Stimulated activated CD4-positive, alpha-beta T cell treated with anti-CD3 and anti-CD28 coated beads, Interleukin-2, amount 100 ng/mL, for 4 hours (primary cell): ENCODE measurements at places on chromosomes 11 and 22.

- DNase-seq: peak; percentile 90
Observed at GRCh38 chr11:118401151-118401879, at the start of gene ATP5MG. ATP5MG (plus strand) TSS chr11:118401606; CDS start chr11:118401666, 60 bp downstream.

DNA sequence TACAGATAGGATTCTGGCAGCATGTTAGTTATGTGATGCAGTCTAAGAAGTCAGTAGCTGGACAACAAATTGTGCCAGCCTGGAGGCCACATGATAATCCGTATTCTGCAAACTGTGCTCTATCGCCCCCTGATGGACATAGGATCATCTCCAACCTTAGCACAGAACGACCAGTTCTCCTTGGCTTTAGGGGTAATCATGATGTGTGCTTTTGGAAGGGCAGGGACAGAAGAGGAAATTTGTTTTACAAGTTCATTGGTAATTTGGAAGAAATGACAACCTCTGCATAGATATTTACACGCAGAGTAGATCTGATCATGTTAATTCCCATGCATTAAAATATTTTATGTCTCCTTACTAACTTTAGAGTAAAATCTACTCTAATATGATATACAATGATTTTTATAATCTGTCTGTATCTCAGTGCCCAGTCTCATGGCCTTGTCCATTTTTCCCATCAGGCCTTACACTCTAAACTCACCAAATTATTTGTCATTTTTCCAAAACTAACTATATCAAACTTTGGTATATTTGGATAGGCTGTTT is 12.1 kb downstream of the OR10D3 start:
- DNase-seq: peak; percentile 8

DNA sequence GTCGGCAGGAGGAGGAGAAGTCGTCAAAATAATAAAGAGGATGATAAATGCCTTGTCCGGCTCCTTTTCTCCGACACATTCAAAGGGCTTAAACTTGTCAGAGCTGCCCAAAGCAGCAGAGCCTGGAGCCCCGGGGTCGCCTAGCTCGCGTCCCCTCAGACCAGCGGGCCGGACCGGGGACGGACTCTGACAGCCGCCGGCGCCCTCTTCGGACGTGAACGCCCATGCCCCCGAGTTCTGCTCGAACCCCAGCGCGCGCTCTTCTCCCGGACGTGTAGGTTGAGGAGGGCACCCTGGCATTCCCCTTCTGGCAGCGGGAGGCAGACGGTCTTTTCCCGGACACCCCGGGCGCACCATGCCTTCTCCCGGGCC is 999 bp downstream of the FGF3 start:
- DNase-seq: no peak

- DNase-seq: no peak
Observed at GRCh38 chr22:35842954-35843353, 125.3 kb downstream of the APOL5 start.

- no peak for DNase-seq
Observed at GRCh38 chr22:29386708-29387107, 1.7 kb downstream of the AP1B1 start.

- DNase-seq: peak; percentile 6
Observed at GRCh38 chr22:32482708-32483107, 8.1 kb downstream of the FBXO7 start.

GRCh38 chr11:95147364-95147905 is 57.8 kb downstream of the ENDOD1 start:
- no peak for DNase-seq

DNA sequence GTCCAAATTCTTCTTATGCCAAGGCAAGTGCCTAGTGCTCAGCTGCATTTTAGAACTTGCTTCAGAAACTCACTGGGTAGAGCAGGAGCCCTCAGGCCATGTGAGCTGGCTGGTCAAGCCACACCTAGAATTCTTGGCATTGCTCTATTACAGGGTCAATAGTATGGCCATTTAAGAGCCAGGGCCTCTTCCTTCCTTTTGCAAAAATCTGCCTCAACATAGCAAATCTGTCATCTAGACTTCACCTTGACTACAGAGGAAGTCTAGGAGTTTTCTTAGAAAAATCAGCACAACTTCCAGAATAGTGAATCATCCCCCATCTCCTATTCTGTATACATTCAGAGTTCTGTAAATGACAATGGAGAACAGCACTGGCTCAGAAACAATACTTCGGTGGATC is 112.0 kb upstream of the TTC12 start:
- DNase-seq: no peak

DNA sequence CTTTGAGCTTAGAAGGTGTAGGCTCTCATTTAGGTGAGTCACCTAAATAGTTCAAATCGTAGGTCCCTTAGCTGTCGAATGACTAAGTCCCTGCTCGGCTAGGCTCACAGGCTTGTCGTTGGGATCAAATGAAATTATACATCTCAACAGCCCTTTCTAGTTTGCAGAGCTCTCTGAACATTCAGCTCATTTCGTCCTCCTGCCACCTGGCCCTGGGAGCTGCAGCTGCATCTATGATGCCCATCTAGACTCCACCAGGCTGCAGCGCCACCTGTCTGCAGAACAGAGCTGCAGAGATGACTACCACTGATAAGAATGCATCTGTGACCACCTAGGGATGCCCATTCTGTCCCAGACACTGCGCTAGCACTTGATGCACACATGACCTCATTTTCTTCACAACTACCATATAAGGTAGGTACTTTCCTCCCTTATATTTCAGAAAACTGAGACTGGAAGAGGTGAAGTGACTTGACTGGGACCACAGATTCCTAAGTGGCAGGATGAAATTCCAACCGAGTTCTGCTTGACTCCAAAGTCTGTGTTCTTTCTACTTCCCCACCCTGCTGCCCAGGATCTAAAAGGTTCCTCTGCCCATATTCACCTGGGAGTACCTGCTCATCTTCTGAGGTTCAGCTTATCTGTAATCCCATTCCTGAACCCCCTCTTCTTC is 141.1 kb upstream of the NARS2 start:
- no peak for DNase-seq

DNA sequence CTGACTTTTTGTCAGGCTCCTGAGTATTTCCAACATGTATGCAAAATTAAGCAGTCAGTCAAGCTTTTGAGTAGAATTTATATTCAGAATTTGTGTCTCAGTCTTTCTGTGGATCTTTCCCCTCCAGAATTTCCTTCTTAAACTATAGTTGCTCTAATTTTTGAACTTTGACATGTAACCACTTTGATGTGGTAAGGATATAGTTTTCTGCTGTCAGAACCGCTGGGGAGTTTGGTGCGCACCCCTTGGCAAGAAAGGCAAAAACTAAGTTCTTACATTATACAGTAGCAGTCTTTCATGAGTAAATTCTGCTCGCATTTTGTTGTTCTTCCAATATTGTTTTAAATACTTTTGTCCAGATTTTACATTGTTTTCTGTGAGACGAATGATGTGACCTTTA is 105.9 kb downstream of the TMEM135 start:
- DNase-seq: no peak

DNA sequence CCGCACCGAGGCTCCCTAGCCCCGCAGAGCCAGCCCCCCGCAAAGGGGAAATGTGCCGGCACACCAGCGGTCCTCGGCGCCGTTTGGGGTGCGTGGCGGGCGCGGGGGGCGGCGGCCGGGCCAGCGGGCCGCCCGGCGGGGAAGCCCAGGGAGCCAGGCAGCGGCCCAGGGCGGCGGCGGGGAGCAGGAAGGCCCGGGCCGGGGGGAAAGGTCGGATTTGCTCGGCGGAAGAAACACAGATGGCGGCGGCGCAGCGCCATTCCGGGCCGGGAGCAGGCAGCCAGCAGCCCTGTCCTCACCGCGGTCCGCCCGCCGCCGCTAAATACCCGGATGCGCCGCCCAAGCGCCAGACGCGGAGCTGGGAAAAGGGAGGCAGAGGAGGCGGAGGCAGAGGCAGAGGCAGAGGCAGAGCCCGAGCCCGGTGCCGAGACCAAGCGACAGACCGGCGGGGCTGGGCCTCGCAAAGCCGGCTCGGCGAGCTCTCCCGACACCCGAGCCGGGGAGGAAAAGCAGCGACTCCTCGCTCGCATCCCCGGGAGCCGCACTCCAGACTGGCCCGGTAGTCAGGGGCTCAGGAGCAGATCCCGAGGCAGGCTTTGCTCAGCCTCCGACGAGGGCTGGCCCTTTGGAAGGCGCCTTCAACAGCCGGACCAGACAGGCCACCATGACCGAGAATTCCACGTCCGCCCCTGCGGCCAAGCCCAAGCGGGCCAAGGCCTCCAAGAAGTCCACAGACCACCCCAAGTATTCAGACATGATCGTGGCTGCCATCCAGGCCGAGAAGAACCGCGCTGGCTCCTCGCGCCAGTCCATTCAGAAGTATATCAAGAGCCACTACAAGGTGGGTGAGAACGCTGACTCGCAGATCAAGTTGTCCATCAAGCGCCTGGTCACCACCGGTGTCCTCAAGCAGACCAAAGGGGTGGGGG is 2.6 kb upstream of the GCAT start:
- DNase-seq: peak; percentile 52

GRCh38 chr11:62463121-62463542 is 44.3 kb downstream of the SCGB1A1 start:
- DNase-seq: no peak

- DNase-seq: peak; percentile 38
Observed at GRCh38 chr22:35352214-35353111, 28.4 kb upstream of the HMOX1 start.

DNA sequence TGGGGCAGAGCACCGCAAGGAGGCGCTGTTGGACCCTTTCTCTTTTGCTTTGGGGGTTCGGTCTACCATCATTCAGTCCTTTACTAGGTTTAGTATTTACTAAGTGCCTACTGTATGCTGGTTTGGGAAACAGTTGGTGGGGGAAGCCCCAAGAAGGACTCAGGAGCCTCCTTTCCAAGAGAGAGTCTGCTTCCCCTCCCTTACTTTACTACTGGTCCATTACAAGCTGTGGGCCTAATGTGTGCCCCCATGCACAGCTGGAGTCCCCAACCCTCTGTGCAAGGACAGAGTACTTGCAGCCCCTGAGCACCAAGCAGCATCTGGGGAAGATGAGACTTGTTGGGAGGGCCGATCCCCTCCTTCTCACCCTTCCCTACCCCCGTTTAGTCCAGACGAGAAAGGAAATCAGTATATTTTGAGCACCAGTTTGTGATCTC is 876 bp upstream of the UBE2L6 start:
- DNase-seq: peak; percentile 83

- DNase-seq: no peak
Observed at GRCh38 chr11:60910281-60910687, 3.7 kb upstream of the TMEM109 start.

DNA sequence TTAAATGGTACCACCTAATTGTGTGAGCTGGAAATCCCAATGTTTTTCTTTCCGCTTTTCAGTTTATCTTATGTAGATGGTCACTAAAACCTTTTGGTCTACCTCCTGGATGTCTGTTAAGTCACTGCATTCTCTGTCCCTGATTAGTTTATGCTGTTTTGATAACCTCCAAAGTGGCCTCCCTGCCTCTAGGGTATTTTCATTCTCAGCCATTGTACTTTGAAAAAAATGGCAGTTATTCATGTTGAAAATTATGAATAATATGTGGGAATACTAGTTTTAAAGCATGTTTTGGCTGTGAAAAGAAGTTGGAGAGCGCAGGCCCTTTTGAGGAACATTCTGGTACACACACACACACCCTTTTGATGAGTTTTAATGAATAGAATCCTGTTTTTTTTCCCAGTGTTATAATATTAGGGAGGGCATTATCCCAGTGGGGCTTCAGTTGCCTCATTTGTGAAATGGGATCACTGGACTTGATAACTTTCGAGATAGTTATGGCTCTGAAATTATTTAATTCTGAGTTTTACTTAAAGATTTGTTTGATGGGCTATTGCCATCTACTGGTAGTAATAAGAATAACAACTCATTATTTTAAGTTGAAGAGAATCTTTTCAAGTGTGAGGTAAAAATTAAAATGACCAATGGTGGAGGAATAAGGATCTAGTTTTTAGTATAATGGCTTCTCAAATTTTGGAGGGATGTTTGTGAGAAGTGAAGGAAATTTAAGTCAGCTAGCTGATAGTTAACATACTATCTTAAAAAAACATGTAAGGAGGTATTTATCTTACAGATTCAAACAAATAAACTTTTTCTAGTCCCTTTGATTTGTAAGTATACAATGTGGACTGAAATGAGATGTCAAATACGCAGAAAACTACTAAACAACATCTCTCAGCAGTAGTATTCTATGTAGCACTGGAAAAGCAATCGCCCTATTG is 3.9 kb downstream of the FDX1 start:
- no peak for DNase-seq

DNA sequence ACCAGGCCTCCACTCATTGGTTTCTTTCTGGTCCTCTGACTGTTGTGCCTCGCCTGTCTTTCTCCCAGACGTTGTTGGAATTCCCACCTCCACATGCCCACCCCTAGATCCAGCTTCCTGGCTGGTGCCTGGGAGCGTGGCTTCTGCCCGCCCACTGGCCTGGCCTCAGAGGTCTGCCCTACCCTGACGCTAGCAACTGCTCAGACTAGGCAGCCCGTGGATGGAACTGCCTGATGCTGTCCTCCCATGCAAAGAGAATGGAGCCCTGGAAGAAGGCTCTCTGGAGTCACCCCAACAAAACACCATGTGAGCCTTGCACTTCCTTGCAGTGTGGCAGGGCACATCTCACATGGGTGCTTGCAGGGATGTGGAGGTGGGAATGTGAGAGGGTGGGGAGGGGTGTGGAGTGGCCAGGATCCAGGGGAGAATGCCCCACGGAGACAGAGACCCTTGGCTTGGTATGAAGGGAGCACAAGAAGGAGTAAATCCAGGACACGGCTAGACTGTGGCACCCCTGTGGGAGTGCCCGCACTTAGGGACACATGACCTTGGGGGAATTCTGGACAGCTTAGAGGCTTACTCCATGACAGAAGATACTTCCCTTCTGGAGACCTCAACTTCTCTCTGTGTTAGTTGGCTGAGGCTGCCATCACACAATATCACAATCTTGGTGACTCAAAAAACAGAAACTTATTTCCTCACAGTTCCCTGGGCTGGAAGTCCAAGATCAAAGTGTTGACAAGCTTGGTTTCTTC is 22.5 kb upstream of the ADA2 start:
- no peak for DNase-seq

DNA sequence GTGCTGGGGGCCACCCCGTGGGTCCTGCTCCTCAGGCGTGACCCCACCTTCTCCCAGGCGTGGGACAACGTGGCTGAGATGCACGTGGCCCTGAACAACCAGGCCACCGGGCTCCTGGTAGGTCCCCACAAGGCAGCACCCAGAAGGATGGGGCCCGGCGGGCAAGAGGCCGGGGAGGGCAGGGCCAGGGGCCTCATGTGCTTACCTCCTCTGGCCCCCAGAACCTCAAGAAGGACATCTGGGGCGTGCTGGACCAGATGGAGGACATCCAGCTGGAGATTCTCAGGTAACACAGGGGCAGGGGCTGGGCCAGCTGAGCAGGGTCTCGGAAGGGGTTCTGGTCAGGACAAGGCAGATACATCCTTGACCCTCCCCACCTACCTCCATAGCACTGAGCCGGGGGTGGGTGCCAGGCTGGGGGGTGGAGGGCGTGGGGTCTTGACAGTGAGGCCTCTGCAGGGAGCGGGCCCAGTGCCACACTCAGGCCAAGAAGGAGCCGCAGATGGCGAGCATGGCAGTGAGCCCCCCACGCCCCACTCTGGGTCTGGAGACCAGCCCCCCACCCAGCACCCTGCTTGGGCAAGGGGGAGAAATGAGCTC is 186.3 kb downstream of the IGLL1 start:
- no peak for DNase-seq

- DNase-seq: no peak
Observed at GRCh38 chr11:65538915-65539743, 14.2 kb downstream of the SCYL1 start.
